B cell (primary cell): ENCODE measurements at places on chromosomes 16 and 17. TPM values are rescaled to one million over a fixed set of nuclear protein-coding genes. Genes with fewer than 3 reads are reported as not detected.

- no peak for DNase-seq
These were observed 2.0 kb downstream of the HAS3 start for GRCh38 chr16:69107316-69107962.

DNA sequence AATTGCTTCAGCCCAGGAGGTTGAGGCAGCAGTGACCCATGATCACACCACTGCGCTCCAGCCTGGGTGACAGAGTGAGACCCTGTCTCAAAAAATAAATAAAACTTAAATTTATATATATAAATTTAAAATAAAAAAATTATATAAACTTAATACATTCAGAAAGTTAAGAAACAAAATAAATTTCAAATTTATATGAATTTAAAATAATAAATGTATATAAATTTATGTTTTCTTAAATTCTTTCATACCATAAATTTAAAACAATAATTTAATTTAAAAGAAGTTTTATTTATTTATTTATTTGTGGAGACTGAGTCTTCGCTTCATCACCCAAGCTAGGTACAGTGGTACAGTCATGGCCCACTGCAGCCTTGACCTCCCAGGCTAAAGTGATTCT is 20.2 kb downstream of the LYRM1 start:
- DNase-seq, result no peak

DNA sequence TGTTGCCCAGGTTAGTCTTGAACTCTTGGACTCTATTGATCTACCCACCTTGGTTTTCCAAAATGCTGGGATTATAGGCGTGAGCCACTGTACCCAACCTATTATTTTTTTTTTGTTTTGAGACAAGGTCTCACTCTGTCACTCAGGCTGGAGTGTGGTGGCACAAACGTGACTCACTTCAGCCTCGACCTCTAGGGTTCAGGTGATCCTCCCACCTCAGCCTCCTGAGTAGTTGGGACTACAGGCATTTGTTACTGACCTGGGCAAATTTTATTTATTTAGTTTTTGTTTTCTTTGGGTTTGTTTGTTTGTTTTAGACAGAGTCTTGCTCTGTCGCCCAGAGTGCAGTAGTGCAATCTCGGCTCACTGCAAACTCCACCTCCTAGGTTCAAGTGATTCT is 4.0 kb downstream of the SAT2 start:
- DNase-seq, result no peak

- DNase-seq, result no peak
These were observed 5.8 kb downstream of the SCGB1C2 start for GRCh38 chr17:142876-143784.

GRCh38 chr16:81752225-81752875 is 26.7 kb upstream of the PLCG2 start:
- DNase-seq, result peak; percentile 87

The ASPHD1 gene
- total RNA-seq, result not detected in 2 replicates

- no peak for DNase-seq
These were observed 35.8 kb downstream of the TEKT5 start for GRCh38 chr16:10658943-10659342.

GRCh38 chr16:76964464-76965154 is 226.4 kb upstream of the MON1B start:
- DNase-seq, result no peak

The CCL3 gene
- 4.5 and 5.7 TPM in 2 replicates for total RNA-seq

The KRTAP3-3 gene
- not detected in 2 replicates for total RNA-seq

The PLEKHH3 gene
- total RNA-seq, result 0.44 and 0.97 TPM in 2 replicates

DNA sequence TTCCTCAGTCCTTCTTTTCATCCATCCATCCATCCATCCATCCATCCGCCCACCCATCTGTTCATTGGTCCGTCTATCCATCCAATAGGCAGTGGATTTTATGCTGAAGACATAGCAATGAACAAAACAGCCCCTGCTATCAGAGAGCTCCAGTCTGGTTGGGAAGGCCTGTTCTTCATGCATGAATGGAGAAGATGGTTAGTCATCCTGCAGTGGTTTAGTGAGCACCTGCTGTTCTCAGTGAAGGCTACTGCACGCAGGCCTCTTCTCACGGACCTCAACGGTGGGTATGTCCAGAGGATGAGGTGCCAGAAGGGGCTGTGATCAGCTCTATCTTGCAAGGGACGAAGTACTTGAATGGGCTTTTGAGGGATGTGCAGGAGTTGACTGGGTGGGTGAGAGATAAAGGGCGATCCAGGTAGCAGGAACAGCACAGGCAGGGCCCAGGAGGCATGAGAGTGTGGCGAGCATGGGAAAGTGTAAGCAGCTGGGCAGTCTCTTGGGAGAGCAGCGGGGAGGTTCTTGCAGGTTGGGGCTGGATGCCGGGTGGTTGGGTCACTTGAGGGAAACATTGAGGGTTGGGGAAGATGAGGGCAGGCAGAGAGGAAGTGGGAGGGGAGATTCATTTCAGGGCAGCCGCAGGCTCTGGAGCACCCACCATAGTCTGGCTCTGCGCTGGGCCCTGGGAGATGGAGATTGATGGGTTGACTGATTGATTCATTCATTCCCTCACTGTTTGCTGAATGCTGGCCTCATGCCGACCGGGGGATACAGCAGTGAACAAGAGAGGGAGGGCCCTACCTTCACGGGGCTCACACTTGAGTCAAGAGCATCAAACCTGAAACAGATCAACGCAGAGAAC is 115.0 kb upstream of the CIBAR2 start:
- no peak for DNase-seq

DNA sequence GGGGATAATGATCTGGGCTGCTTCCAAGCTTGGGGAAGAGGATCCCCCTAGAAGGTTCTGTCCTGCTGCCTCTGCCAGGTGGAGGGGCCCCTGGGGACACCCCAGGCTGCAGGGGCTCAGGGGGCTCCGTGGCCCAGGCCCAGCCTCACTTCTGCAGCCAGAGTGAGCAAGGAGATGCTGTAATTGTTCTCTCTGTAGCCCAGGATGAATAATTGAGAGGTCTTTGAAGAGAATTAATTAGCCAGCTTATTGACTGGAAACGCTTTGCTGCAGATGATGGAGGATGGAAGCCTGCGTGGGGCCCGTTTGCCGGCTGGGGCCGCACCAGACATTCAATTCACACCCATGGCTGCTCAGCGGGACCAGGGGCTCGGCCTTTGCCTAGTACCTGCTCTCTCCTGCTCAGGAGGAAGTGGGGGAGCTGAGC is 38.5 kb downstream of the TMEM235 start:
- DNase-seq, result no peak

The NKIRAS2 gene
- total RNA-seq, result 22.0 and 23.7 TPM in 2 replicates

DNA sequence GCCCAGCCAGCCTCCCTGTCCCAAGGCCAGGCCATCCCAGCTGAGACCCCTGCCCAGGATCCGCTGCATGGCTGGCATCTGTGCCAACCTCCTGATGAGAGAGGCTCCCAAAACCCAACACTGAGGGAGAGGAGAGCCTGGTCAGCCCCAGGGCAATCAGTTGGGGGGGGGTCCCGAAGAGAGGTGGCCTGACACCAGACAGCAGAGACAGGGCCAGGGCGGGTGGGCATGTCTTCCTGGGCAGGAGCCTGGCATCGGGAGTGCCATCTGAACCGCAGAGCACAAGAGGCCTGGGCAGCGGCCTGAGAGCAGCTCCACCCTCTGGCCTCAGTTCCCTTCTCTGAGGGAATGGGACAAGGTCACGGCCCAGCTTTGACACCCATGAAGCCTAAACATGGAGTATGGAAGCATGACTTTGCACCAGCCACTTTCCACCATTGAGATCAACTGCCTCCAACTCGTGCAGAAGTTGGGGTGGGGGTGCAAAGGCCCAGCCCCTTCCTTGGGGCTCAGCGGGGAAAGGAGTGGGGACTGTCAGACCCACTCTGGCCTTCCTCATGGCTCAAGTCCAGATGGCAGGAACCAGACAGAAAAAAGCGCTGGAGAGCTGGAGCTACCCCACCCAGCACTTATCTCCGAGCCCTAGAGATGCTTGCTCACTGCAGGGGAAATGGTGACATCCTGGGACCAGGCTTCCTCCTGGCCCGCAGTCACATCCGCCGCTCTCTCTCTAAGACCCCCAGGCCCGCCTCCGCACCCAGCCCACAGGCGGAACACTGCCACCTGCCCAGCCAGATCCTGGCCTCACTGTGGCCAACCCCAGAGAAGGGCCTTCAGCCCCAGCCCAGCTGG is 9.7 kb downstream of the RHBDF2 start:
- no peak for DNase-seq

The SPNS3 gene
- 0.17 and 0.44 TPM in 2 replicates for total RNA-seq

GRCh38 chr17:74403512-74404137 is 28.3 kb upstream of the GPRC5C start:
- DNase-seq, result no peak

DNA sequence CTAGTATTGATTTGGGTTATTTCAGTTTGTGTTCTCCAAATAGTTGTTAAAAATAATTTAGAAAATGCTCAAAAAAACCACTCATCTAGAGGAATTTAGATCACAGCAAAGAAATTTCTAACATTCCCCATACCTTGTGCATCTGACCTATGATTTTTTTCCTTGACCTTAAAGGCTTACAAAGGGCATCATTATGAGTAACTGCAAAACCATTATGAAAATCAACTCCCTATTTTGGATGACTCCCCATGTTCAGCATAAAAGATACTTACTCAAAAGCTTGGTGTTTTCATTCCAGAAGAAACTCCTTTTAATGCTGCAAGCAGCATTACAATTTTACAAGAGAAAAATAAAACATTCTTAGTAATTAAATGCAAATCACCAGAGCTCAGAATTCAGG is 83.2 kb downstream of the GRIN2A start:
- no peak for DNase-seq

The LRRC75A gene
- total RNA-seq, result 2.5 and 3.4 TPM in 2 replicates

- DNase-seq, result no peak
These were observed 57.6 kb downstream of the CDRT4 start for GRCh38 chr17:15409721-15410250.

GRCh38 chr16:67530013-67530939 is 1.6 kb downstream of the RIPOR1 start:
- peak; percentile 94 for DNase-seq

The NMT1 gene
- total RNA-seq, result 123 and 134 TPM in 2 replicates

The CCL5 gene
- 2.9 and 3.3 TPM in 2 replicates for total RNA-seq

GRCh38 chr17:78839235-78839761 is 1.3 kb downstream of the USP36 start:
- DNase-seq, result peak; percentile 42

DNA sequence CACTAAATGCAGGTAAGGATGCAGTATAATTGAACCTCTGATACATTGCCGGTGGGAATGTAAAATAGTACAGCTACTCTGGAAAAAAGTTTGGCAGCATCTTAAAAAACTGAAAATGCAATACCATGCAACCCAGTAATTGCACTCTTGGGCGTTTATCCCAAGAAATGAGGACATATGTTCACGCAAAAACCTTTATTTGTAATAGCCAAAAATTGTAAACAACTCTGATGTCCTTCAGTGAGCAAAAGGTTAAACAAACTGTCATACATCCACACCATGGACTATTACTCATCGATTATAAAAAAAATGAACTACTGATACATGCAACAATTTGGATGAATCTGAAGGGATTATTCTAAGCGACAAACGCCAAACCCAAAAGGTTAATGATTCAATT is 16.9 kb downstream of the SYNRG start:
- DNase-seq, result no peak

DNA sequence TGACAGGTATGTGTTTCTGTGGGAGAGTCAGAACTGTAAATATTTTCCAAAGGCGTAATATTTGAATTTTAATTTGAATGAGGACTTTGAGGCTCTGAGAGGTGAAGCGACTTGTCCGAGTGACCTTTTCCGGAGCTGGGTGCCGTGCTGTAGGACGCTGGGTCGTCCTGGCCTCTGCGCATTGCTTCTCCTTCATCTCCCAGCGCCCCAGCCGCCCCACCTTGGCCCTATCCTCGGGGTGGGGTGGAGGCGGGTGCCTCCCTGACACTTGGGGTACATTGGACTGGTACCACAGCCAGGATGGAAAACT is 147.8 kb downstream of the SPECC1 start:
- DNase-seq, result no peak

GRCh38 chr17:78132767-78133178 is 2.2 kb downstream of the TMC8 start:
- no peak for DNase-seq

GRCh38 chr16:83587201-83587600 is 220.6 kb upstream of the HSBP1 start:
- DNase-seq, result no peak

The TNFRSF17 gene
- total RNA-seq, result 4.6 and 6.3 TPM in 2 replicates

The TMIGD1 gene
- total RNA-seq, result not detected in 2 replicates

GRCh38 chr16:8935989-8936388 is 27.7 kb downstream of the USP7 start:
- peak; percentile 66 for DNase-seq

DNA sequence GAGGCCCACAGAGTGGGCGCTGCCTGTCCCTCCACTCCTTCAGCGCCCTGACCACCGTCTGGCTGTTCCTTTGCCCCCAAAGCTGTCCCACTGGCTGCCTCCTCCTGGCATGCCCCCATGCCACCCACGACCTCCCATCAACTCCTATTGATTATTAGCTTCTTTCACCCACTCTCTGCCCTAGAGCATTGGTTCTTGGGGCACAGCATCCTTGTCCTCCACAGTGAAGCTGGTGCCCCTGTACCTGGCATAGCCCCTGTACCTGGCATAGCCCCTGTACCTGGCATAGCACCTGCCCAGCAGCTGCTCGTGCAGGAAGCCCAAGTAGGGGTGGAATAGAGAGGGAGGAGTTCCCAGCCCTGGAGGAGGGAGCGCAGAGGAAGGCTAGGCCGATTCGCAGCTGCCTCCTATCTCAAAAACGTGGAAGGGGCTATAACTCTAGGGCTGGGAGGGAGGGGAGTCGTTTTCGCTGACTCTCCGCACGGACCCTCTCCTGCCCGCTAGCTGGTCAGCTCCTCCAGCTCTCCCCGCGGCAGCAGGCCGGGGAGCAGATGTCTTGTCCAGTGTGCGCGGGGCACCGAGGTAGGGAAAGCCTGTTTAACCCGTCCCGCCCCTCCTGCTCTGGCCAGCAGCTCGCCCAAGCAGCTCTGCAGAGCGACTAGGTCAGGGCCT is 5.7 kb upstream of the ACTG1 start:
- DNase-seq, result no peak

- DNase-seq, result no peak
These were observed 1.5 kb downstream of the MXRA7 start for GRCh38 chr17:76709077-76709950.

- DNase-seq, result no peak
These were observed 150.3 kb upstream of the AXIN2 start for GRCh38 chr17:65711671-65712276.

- no peak for DNase-seq
These were observed 55.6 kb downstream of the BAIAP2 start for GRCh38 chr17:81090361-81091136.

DNA sequence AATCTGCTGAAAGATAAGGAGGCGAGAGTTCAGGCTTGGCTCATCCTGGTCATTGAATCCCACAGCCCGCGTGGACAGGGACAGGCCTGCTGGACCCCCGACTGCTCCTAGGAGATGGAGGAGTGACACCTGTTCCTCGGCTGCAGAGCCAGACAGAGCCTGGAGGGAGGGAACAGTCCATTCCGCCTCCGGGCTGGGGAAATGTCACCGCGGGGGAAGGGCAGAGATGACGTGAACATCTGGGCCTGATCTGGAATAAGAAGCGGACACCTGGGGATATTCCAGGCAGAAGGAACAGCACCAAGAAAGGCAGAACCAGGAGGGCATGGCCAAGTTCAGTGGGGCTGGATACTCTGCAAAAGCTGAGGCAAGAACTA is 1.5 kb downstream of the ZNF747 start:
- DNase-seq, result no peak

The TMC8 gene
- 235 and 252 TPM in 2 replicates for total RNA-seq

The KCNJ2 gene
- not detected in 2 replicates for total RNA-seq

The ELMO3 gene
- 8.3 and 9.6 TPM in 2 replicates for total RNA-seq

GRCh38 chr17:72205822-72206221 is 85.0 kb downstream of the SOX9 start:
- no peak for DNase-seq

The NEUROD2 gene
- total RNA-seq, result not detected in 2 replicates
